ENCODE measurements at places on chromosomes 3 and 15.
A peak's percentile ranks its signal among the peaks of the same experiment; 100 is the strongest.

- no peak for DNase-seq
Measured at GRCh38 chr3:16905704-16906103, 20.9 kb downstream of the PLCL2 start.

DNA sequence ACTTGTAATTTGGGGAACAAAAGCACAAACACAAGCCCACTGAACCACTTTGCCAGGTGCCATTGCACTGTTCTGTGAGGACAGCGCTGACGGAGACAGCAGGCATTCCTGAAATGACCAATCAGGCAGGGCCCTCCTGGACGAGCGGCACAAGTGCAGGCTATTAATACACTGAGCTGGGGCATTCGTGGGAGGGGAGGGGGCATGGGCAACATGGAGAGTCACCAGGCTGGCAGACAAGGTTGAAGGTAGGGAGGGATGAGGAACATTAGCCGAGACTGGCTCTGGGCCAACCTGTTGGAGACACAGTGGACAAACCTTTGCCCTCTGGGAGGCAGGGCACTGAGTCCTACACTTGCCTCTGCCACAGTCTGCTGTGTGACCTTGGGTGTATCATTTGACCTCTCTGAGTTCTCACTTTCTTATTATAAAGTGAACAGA, 45.6 kb downstream of the NOX5 start:
- no peak for DNase-seq

DNA sequence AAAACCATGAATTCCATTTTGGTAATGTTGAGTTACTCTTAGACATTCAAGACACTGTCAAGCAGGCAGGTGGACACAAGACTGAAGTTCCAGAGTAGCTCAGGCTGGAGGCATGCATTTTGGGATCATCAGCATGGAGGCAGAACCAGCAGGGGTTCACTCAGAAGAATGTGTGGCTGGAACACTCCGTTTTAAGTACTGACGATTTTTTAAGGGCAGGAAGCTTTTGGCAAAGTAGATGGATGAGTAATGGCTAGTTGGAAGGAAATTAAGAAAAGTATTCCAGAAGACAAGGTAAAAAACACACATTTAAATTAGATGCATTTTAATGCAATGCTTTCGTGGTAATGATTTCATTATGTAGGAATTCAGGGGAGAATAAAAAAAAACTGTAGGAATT, 420.4 kb downstream of the ROBO2 start:
- no peak for DNase-seq

DNA sequence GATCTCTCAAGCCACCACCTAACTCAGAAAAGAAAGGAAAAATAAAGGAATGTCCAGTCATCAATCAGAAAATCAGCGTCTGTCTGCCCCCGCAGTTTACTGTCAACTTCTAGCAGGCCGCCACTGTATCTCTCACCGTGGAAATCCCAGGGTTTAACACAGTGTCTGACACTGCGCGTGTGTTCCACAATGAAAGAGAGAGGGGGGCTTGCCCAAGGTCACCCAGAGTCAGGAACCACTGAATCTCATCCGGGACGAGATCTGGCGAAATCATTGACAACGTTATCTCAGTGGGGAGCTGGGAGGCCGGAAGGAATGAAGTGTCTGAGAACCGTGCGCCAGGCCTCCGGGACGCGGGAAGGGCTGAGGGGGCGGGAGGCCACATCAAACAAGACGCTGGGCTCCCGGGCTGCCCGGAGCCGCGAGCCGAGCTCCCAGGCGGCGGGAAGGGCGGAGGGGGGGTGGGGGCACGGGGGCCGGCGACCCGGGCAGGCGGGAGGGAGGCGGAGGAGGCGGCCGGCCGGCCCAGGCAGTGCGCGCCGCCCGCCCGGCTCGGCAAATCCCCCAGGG, 2.2 kb upstream of the HES1 start:
- DNase-seq: peak; percentile 27

- DNase-seq: no peak
Measured at GRCh38 chr3:134404366-134404885, 30.2 kb upstream of the AMOTL2 start.

- no peak for DNase-seq
Measured at GRCh38 chr3:163476179-163476578, 1602.1 kb downstream of the SI start.

GRCh38 chr3:107767897-107768605, 245.3 kb downstream of the BBX start:
- no peak for DNase-seq

- no peak for DNase-seq
Measured at GRCh38 chr15:100529556-100529955, 806 bp upstream of the CERS3 start.

GRCh38 chr3:20637729-20638128, 451.7 kb upstream of the SGO1 start:
- DNase-seq: no peak

DNA sequence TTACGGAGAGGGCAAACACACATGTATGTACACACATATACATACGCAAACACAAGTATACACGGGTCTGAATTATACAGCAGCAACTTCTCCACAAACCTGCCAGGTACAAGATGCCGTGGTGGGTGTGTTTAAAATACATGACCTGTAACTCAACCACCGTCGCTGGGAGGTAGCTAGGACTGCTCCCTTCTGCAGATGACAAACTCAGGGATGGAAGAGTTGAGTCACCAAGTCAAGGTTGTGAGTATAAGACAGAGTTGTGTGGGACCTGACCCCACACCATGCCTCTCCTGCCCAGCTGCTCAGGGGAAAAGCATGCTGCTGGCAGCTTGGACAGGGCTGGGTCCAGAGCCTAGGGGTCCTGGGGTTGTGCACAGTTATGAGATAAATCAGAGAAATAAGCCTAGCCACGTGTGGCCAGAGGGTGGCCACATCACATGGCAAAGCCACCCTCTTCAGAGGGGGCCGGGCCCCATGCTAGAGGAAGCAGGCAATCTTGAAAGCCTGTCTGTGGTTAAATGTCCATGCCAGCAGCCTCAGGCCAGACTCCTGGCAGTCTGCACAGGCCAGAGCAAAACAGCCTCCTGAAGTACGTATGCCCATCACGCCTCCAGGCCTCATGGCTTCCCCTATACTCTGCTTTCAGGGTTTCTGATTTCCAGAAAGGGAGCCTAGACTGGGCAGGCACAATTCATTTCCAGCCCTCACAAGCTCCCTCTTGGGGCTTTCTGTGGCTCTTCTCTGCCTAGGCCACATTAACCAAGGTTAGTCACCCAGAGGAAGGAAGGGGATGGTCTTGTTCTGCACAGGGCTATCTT, 107.7 kb upstream of the RPL32 start:
- DNase-seq: peak; percentile 81

DNA sequence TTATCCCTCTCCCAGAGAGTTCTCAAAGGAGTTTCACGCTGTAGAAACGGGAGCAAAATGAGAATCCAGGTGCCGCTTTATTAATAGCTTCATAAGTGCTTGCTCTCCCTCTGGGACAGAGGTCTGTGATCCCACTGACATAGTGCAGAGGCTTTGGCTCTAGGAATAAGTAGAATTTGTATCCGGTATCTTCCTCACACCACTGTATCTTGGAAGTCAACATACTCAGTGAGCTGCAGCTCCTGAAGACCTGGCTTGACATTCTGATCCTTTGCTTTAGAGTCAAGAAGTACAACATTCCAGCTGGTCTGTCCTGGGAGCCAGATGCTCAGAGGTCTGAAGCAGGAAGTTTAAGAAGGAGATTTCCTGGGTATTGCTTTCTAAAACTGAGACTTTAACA, 323.0 kb downstream of the LPP start:
- no peak for DNase-seq

DNA sequence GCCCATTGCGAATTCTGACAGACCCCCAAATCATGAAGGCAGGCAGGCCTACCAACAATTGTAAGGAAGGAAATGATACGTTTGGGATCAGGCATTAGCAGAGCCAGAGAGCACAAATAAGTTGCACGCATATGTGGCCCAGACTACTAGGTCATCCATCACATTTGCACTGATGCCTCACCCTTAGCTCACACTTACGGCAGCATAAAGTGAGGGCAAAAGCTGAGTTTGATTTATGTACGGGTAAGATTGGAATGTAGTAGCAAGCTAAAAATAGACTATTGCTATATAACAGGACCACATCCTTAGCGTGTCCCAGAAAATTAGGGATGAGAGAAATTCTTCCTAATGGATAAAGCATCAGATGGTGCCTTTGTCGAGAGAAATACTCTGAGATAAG, 58.6 kb downstream of the QTRT2 start:
- no peak for DNase-seq

DNA sequence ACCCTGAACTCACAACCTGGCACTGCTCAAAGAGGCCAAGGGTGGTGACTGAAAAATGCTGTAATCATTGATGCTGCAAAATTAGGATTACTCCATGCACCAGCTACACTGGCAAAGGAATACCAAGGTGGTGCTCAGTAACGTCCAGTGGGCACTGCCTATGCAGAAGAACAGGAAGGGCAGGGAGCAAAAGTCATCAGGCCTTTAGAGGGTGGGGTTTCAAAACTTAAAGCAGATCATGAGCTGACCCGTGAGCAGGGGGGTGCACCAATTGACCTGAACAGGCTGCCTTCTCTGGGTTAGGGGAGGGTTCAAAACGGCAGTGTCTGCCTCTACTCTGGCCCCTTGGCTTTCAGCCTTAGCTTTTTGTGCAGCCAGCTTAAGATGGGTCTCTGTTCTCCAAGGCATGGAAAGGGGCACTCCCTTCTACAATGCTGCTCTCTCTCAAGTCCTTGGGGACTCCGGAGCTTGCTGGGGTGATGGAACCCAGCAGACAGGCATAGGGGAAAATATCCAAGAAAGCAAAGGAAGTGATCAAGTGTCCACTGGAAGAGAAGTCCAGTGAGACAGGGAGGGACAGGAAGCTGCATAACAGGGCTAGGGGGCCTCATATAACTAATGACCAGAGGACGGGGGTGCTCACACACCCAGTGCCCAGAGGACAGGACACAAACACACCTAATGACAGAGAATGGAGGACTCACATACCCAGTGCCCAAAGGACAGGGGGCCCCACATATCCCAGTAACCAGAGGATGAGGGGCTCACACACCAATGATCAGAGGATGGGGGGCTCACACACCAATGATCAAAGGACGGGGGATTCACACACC, 11.4 kb downstream of the RAB6B start:
- no peak for DNase-seq

- no peak for DNase-seq
Measured at GRCh38 chr3:16927485-16927884, 42.7 kb downstream of the PLCL2 start.

DNA sequence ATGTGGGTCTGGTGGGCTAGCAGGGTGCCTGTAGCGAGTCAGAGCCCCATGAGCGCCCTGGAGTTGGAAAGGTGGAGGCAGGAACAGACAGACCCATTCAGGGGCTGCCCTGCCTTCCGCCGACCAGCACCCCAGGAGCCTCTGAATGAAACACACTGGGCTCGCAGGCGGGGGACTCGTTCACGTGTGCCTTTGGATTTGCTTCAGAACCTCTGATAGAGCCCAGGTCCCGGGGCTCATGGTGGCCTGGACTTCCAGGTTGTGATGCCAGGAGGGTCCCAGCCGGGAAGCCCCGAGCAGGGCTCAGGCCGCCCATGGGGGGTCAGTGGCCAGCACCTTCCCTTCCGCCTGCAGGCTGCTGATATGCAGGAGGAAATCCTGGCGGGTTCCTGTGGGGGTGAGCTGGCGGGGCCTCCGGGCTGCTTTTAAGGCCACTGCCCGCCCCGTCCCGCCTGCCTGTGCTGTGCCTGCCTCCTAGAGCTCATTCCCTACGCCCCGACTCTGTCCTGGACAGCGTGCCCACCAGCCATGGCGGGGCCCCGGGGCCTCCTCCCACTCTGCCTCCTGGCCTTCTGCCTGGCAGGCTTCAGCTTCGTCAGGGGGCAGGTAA, at the start of gene STAB1:
TSS of gene STAB1 (plus strand) at position 453 of the 610 bp plus-strand sequence. CDS start at position 529, 76 bp downstream.
- no peak for DNase-seq

DNA sequence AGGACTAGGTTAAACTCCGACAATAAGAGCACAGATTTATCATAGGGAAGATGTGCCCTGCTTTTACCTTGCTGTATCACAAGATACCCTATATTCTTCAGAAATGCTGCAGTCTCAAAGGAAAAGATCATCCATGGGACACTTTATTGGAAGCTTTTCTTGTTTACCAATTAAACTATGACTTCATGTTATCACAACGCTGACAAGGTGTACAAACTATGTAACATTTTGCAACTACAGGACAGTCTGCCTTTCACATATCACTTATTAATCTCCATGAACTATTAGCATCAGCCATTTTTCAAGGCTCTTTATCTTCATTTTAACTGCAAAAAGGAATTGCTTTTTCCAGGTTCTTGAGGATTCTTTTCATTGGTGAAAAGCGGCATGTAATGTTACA, 34.0 kb downstream of the CBLB start:
- no peak for DNase-seq

- DNase-seq: no peak
Measured at GRCh38 chr15:66097151-66098021, 156.2 kb downstream of the MEGF11 start.

DNA sequence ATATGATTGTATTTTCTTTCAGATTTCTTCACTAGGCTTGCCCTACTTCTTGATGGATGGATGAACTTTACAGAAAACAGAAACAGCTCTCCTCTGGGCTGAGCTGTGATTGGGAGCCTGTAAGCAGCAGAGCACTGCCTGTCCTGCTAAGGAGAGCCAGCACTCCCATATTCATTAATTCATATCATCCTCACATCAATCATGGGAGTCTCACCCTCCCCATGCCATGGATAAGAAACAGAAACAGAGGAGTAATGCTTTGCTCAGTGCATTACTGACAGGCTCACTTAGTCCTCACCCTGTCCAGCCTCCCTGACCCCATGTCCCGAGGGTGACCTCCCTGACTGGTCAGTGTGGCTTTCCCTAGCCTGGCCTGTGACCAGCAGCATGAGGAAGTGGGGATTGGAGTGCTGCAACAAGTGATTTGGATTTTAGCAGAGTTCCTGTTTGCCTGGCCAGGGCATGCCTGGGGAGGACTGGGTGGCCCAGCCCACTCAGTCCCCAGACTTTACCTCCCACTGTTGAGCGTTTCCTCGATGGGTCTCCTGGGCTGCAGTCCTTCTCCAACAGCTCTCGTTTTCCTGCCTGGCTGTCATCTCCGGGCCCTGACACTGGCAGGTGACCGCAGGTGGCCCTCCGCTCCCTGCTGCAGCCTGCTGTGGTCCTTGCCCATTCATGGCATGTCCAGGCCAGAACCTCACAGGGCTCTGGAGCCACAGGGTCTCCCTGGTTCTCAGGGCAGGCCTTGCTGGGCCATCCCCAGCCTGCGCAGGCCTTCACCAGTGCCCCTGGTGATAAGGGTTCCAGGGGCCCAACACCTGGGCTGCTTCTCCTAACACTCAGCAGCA, 1.3 kb upstream of the TMIE start:
- no peak for DNase-seq

- DNase-seq: peak; percentile 24
Measured at GRCh38 chr15:56739964-56740640, 6.8 kb upstream of the ZNF280D start.

- DNase-seq: no peak
Measured at GRCh38 chr3:30333143-30333542, 273.3 kb upstream of the TGFBR2 start.

DNA sequence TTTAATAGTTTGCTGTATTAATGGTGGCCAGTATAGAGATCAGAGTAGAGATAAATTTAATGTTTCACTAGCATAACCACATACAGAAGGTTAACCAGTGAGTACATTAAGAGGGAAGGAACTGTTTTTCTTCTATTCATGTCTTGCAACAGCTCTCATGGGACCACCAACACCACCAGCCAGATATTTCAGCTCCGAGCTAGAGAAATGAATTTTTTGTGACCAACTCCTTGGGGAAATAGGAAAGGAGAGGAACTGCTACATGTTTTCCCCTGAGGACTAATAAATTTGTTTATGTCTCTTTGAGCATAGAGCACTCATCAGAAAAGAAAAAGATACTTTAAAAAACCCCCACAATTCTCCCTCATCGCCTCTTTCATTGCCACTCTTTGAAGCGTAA, 247.5 kb downstream of the MBNL1 start:
- no peak for DNase-seq

GRCh38 chr3:111676211-111677006, 81.3 kb upstream of the ZBED2 start:
- peak; percentile 74 for DNase-seq
